Stimulated activated naive CD4-positive, alpha-beta T cell (primary cell): ENCODE measurements at places on chromosomes 6 and 20.

DNA sequence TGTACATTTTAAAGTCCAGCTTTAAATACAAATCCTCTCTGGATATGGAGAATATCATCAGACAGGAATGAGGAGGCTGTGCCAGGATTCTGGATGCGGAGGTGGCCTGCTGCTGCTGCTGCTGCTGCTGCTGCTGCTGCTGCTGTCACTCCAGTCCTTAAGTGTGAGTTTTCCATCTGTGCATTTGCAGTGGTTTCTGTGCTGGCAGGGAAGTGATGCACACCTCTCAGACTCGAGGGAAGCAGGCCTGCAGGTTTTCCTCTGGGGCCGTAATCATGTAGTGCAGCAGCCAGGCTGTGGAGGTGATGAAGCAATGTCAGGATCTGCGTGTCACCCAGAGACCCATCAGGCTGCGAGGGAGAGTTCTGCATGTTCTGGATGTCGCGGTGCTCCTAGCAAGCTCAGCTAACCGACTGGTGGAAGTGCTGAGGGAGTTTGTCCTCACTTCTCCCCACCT, 32.0 kb downstream of the CFAP61 start:
- DNase-seq: peak; percentile 10

GRCh38 chr6:3766214-3766613, 14.7 kb upstream of the PXDC1 start:
- no peak for DNase-seq

DNA sequence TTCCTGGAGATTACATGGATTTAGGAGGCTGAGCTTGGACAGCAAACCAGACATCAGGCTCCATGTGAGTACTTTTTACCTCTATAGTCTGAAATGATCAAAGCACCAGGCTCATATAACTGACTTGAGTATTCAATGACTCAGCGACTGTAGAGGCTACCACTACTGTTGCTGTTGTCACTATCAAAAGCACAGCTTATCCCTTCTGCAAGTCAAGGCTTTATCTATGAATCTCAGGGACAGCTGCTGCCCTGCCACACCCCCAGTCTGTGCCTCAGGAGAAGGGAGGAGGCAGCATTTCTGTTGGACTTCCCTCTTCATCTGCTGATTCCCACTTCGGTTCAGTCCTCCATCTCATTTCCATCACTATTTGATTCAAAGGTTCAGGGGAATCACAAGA, 80.5 kb upstream of the CNR1 start:
- DNase-seq: no peak

- no peak for DNase-seq
Measured at GRCh38 chr6:138647006-138647405, 126.6 kb upstream of the CCDC28A start.

- peak; percentile 32 for DNase-seq
Measured at GRCh38 chr6:111979633-111980032, 74.3 kb upstream of the CCN6 start.

- no peak for DNase-seq
Measured at GRCh38 chr20:14919501-14920081, 582.2 kb upstream of the FLRT3 start.
